ENCODE measurements at places on chromosomes 4 and X.
A peak's percentile ranks its signal among the peaks of the same experiment; 100 is the strongest.

GRCh38 chr4:80717204-80717603 is 313.3 kb upstream of the BMP3 start:
- DNase-seq: peak; percentile 63

- DNase-seq: no peak
Observed at GRCh38 chrX:150464001-150464400, 100.9 kb downstream of the MAMLD1 start.

- DNase-seq: no peak
Observed at GRCh38 chrX:25039036-25039435, 23.3 kb upstream of the ARX start.

- no peak for DNase-seq
Observed at GRCh38 chr4:114264877-114265291, 285.4 kb upstream of the ARSJ start.

- DNase-seq: no peak
Observed at GRCh38 chr4:80126435-80126834, 53.4 kb upstream of the ANTXR2 start.

GRCh38 chr4:154019811-154020210 is 230.9 kb upstream of the SFRP2 start:
- DNase-seq: peak; percentile 29

Measured in tongue (tissue), 3 donors.